Posterior vena cava (tissue), 2 donors: ENCODE measurements at places on chromosomes 4 and X. TPM values are rescaled to one million over a fixed set of nuclear protein-coding genes. Genes with fewer than 3 reads are reported as not detected.

Gene MAP3K15
- not detected for total RNA-seq

GRCh38 chrX:24860140-24860539 is 155.6 kb downstream of the ARX start:
- no peak for DNase-seq

Gene PAK3
- total RNA-seq = 13.8 TPM

Gene CFAP47
- total RNA-seq = not detected

- DNase-seq = peak; percentile 80
These were observed 17.0 kb upstream of the HPF1 start for GRCh38 chr4:169774466-169775445.

DNA sequence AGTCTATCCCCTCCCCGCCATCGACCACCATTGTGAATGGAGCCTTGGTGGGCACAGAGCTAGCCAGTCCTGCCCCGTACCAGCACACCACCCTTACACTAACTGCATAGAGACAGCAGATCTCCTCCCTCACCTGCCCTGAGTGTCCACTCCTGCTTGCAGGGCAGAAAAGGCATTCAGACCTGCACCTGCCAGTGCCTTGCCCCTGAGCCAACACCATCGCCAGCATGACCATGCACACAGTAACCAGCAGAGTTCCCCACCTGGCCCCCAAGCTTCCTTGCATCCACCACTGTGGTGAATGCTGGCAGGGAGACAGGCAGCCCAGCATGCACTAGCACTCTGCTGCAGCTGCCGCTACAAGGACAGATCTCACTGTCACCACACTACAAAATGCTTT is 397.1 kb downstream of the KLHL4 start:
- DNase-seq = no peak

Gene PRR32
- total RNA-seq = not detected

- DNase-seq = no peak
These were observed 717.6 kb upstream of the HS3ST1 start for GRCh38 chr4:12146339-12146738.

Gene KCNIP4
- total RNA-seq = 0.60 TPM

- DNase-seq = no peak
These were observed 12.8 kb downstream of the MTM1 start for GRCh38 chrX:150581093-150581775.

DNA sequence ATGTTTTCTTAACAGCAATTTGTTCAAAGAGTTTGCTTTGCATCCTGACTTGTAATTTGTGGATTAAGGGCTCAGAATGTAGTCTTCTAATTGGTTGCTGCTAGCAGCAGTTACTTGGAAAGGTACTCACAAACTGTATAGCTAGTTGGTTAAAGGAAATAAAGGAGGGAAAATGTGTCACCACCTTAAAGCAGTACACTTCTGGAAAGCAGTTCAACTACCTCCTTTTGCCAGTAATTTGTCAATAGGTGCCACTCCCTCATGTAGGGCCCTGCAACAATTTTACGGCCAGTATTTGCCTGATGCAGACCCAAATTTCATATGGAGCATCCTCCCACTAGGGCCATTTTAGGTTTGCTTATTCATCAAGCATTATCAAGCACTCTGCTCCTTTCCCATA is 20.8 kb downstream of the AMOT start:
- no peak for DNase-seq

- no peak for DNase-seq
These were observed 16.9 kb upstream of the OCIAD1 start for GRCh38 chr4:48813964-48814363.

GRCh38 chrX:136572030-136572429 is 40.0 kb downstream of the VGLL1 start:
- DNase-seq = no peak

- DNase-seq = no peak
These were observed 68.3 kb downstream of the PJA1 start for GRCh38 chrX:69096963-69097362.

Gene HTN1
- total RNA-seq = not detected

DNA sequence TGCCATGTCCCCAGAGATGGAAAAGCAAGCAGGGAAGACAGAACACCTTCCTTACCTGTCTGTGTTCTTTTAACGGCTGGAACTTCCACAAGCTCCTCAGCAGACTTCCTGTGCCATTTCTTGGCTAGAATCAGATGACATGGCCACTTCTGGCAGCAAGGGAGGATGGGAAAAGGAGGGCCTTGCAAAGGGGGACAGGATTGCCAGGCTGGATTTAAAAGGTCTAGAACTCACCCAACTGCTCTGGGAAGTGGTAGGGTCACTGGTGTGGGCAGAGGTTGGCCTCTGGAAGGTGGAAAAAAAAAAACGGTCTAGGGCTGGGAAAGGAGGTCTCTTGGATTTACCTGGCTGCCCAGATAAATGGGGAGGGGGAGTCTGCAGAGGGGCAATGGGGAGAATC is 1.6 kb upstream of the USP11 start:
- peak; percentile 53 for DNase-seq

DNA sequence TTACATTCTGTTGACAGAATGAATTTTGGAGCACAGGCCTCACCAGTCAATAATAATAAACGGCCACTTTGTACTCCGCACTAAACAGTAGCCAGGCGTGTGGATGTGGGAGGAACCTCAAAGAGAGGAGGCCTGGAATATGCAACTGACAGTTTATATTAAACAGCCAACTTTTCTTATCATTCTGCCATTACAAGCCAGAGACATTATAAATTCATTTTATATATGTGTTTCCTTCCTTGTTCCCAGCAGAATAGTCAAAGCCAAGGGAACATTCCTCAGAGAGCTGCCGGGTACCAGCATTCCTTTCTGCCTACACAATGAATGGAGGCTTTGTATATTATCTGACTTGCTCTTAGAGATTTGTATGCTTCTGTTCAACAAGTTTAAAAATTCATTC is 436.5 kb upstream of the FTHL17 start:
- no peak for DNase-seq

DNA sequence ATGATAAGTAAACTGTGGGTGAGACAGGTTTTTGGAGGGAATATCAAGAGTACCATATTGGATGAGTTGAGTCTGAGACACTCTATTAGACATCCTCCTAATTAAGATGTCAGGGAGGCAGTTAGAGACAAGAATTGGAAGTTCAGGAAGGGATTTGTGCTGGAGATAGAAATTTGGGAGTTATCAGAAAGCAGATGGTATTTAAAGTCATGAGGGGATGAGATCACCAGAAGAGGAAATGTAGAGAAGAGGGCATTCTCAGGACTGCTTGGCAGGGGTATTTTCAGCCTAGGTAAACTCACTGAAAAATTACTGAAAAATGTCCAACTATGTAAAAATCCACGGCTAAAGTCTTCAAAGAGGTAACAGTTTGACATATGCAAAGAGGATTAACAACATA is 161.6 kb upstream of the PGRMC2 start:
- no peak for DNase-seq

DNA sequence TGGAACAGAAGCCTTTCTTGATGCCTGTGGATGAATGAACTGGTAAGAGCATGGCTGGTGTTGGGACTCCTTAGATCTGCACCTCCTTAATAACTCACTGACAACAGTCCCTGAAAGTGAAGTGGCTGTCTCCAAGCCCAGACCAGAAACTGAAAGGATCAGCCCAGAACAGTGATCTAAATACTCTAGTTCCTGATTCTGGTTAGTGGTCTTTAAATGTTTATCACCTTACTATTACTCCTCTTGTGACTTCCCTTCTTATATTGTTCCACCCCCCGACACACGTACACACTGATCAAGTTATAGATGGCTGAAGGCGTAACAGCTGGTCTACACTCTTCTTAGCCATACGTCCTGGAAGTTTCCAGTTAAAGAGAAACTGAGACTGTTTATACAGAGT is 33.8 kb upstream of the ARMCX2 start:
- DNase-seq = no peak

DNA sequence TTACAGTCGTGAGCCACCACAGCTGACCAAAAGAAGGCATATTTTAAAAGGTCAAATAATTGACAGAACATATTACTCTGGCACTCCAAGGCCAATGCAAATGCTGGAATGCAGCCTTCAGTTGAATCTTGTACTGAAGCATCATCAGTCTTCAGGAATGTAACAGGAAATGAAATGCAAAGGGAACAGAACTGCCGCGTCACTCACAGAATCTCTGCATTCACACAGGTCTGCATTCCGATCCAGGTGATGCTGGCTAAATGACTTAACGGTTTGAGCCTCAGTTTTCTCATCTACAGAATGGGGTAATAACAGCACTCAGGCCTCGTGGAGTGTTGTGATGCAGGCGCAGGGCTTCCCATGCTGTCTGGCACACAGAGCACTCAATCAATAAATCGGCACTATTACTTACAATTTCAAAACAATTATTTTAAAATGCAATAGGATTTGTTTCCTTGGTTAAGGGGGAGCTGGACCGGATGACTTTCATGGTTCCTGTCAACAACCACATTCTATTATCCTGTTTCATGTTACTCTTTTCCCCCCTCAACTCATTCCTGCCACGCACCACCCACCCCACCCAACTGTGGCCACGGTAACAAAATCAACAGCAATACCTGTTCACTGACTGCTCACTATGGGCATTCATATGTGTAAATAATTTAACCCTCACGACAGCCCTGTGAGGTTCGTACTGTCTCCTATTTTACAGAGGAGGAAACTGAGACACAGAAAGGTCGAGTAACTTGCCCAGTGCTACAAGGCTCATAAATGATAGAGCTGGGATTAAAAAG is 32.4 kb downstream of the IGFBP7 start:
- DNase-seq = no peak

- no peak for DNase-seq
These were observed 14.1 kb downstream of the XIAP start for GRCh38 chrX:123873956-123874355.

DNA sequence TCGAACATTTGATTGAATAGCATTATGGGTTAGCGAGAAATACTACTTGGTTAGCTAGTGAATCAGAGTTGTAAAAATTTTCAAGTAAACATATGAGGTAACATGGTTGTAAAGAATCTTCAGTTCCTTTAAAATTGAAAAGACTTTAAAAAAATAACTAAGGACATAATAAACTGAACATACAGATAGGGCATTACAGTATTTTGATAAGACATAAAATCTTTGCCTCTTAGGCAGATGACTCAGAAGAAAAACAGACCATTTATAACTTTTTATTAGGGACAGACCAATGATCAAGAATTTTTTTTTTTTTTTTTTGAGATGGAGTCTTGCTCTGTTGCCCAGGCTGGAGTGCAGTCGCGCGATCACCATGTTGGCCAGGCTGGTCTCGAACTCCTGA is 43.1 kb downstream of the PNMA5 start:
- no peak for DNase-seq

GRCh38 chr4:113586072-113586471 is 175.5 kb downstream of the CAMK2D start:
- DNase-seq = no peak

GRCh38 chr4:76306882-76307659 is 538 bp downstream of the STBD1 start:
- peak; percentile 85 for DNase-seq

GRCh38 chr4:146458594-146458993 is 63.1 kb downstream of the SLC10A7 start:
- no peak for DNase-seq

GRCh38 chr4:19944806-19945205 is 306.9 kb upstream of the SLIT2 start:
- DNase-seq = no peak

Gene DGAT2L6
- not detected for total RNA-seq

GRCh38 chr4:85127653-85128052 is 161.2 kb upstream of the WDFY3 start:
- no peak for DNase-seq

DNA sequence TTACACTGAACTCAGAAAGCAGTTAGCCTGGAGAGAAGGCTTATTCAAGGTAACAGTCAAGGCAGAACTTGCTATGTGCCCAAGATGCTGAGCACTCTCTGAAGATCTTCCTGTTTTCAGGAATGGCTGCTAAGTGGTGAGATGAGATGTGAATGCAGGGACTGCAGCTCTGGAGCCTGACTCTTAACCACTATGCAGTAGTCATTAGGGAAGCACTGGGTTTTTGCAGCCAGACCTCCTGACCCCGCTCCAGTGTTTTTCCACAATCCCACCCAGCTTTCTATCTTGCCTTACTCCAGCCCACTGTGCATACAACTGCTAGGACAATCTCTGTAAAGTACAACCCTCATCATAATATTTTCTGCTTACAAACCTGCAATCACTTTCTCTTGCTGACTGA is 95.2 kb upstream of the LNX1 start:
- DNase-seq = no peak

Gene NDST4
- not detected for total RNA-seq

Gene RS1
- total RNA-seq = not detected

GRCh38 chr4:102089850-102090621 is 255.2 kb downstream of the SLC39A8 start:
- DNase-seq = no peak

Gene USP26
- not detected for total RNA-seq

Gene FOXR2
- not detected for total RNA-seq

Gene CXCL9
- total RNA-seq = 2.1 TPM

DNA sequence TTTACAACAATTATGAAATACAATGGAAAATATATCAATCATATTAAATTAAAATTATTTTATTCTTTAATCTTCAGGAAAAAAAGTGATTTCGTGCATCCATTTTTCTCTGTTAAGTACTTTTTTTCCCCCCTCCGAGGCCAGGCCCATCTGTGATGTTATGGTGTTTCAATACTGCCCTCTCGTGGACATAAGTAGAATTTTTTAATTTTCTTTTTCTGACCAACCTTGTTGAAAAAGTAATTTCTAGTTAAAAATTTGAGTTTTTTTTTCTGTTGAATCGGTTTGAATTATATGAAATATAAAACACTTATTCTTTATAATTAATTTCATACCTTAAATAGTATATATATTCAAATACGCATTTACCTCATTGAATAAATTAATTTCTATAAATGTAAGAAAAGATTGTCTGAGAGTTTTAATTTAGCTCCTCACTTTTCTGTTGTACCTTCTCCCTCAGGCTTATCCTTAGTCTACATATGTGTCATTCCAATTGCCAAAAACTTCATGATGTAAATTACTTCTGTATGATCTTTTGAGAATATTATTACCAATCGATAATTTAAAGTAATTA is 175.8 kb upstream of the TECRL start:
- no peak for DNase-seq

- DNase-seq = no peak
These were observed 199.8 kb upstream of the NOCT start for GRCh38 chr4:138815811-138816210.

DNA sequence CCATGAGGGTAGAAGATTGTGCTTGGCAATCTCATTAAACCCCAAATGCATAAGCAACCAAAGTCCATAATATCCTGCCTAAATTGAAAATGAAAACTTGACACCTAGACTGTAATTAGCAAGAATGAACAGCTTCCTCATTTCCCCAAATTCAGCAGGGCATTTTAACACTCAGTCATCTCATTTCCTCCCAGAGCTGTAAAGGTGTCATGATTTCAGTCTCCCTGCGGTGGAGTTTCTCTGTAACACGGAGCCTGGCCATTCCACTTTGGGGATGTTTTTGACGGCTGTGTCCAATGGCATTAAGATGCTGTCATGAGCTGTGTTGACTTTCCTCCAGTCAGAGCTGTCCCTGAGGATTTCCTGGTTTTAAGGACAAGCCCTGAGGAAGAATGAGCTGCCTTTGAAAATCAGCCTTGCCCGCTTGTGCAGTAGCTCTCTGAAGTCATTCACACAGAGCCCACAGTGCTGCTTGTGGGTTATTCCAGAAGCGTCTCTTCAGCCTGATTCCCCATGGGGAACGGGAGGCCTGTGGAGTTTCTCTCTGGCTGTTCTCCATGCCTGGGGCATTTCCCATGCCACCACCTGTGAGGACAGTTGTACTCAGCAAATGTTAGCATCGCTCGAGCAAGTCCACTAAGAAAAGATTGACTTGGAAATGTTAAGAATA is 187.0 kb downstream of the MID1 start:
- DNase-seq = no peak
